ENCODE measurements at places on chromosomes 7 and 10.

- DNase-seq: no peak
Measured at GRCh38 chr7:36287371-36288241, 102.1 kb upstream of the ANLN start.

DNA sequence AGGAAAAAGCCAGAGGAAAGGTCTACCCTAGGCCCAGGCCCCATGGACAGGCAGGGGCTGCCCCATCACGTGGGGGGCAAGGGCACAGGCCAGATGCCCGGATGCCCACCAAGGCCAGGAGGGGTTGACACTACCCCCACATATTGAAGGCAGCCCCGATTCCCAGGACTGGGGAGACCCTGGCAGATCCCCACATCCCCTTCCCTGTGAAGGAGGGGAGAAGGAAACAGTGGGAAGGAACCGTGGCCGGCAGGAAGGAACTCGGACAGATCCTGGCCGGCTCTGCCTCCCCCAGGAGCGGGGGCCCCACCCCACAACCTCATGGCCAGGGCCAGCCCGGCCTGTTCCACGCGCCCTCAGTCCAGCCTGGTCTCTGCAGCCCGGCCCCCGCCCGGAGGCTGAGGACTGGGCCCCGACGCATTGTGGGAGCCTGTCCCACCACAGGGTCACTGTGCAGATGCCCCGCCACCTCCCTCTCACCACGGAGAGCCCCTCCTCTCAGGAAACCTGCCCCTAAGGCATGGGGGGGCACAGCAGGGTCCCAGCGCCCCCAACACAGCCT, 41.3 kb downstream of the PAPOLB start:
- DNase-seq: no peak

- no peak for DNase-seq
Measured at GRCh38 chr7:93973134-93973533, 31.0 kb downstream of the BET1 start.

GRCh38 chr10:60139798-60140566, 233.6 kb upstream of the CCDC6 start:
- DNase-seq: no peak

- no peak for DNase-seq
Measured at GRCh38 chr10:102431452-102432124, 786 bp downstream of the CUEDC2 start.

DNA sequence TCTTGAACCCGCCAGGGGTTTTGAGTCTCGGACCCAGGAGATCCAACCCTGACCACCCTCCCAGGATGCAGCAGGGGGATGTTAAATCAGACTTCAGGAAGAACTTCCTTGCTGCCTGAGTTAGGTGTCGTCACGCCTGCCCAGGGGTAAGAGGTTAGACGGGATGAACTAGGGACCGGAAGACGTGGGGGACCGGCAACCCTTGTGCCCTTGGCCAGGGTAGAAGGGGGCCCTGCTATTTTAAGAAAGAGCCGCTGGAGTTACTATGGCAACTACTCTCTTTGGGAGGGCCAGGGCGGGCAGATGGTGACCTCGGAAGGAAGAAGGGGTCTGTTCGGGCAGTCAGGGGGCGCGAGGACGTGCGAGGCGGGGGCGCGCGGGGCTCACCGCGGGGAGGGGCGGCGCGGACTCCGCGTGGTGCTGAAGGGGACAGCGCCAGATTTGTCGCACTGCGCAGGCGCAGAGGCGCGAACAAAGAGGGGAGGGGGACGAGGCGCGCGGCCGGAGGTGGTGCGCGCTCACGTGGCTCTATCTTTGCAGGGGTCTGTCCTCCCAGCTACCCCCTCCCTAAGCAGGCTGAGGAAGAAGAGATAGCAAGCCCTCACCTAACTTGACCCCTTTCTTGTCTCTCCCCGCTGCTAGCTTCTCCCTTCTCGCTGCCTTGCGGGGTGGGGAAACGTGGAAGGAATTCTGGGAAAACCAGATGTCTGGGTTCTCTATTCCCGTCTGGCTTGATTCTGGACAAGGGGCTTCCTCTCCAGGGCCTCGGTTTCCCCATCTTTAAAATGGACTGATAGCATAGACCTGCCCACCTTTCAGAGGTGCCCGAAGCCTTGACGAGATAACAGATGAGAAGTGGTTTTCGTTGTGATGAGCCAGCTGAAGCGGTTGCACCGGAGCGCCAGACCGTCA, 940 bp upstream of the PSD start:
- no peak for DNase-seq

GRCh38 chr10:48905311-48905710, 34.3 kb downstream of the LRRC18 start:
- no peak for DNase-seq
